ENCODE measurements at places on chromosomes 1 and 21.
A peak's percentile ranks its signal among the peaks of the same experiment; 100 is the strongest.

- no peak for DNase-seq
These were observed 63.6 kb downstream of the CDK18 start for GRCh38 chr1:205568135-205568468.

DNA sequence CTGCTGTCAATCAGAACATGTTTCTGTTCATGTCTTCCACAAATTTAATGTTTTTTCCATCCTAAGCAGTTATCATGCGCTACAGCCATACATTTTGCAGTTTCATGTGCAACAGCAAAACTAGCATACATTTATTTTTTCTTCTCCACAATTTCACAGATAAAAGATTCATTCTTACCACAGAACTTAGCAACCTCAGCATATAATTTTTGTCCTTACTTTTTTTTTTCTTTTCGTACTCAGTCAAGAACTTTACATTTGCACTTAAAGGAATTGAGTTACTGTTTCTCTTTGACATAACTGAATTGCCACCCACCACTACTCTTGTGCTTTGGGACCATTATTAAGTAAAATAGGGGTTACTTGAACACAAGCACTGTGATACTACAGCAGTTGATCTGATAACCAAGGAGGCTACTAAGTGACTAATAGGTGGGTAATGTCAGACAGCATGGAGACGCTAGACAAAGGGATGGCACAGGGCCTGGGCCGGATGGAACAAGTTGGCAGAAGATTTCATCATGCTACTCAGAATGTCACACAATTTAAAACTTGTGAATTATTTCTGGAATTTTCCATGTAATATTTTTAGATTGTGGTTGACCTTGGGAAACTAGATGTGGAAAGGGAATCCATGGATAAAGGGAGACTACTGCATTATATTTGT lies 50.2 kb upstream of the LHX8 start:
- no peak for DNase-seq

DNA sequence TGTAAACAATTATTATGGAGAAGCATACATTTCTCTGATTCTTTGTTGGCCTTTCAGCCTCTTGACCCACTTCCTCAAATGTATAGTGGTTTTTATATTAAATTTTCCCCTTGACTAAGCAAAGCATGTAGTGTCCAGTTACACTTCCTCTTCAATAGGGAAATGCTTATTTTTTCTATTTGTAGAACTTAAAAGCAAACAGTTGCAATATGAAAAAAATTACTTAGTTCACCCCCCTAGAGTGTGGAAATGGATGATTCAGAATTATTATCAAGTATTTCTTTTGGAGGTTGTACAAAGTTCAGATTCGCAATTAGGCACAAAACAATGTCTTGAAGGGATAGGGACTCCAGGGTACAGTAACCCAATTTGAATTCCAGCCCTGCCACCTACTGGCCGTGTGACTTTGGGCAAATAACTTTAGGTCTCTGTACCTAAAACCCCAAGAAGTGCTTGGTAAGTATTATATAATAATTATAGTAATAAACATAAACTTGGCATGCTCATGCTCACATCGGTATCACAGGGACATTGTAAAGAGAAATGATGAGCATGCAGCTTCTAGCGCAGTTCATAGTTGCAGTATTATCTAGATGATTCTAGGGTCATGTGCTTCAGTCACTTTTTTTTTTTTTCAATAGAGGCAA lies 28.6 kb upstream of the IFNGR2 start:
- DNase-seq = no peak

DNA sequence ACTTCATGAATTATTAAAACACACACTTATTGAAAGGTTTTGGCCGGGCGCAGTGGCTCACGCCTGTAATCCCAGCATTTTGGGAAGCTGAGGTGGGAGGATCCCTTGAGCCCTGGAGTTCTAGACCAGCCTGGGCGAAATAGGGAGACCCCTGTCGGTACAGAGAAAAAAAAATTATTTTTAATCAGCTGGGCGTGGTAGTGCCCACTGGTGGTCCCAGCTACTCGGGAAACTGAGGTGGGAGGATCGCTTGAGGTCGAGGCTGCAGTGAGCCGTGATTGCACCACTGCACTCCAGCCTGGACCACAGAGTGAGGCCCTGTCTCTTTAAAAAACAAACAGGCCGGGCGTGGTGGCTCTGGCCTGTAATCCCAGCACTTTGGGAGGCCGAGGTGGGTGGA lies 1.7 kb downstream of the GABPB2 start:
- DNase-seq = no peak

DNA sequence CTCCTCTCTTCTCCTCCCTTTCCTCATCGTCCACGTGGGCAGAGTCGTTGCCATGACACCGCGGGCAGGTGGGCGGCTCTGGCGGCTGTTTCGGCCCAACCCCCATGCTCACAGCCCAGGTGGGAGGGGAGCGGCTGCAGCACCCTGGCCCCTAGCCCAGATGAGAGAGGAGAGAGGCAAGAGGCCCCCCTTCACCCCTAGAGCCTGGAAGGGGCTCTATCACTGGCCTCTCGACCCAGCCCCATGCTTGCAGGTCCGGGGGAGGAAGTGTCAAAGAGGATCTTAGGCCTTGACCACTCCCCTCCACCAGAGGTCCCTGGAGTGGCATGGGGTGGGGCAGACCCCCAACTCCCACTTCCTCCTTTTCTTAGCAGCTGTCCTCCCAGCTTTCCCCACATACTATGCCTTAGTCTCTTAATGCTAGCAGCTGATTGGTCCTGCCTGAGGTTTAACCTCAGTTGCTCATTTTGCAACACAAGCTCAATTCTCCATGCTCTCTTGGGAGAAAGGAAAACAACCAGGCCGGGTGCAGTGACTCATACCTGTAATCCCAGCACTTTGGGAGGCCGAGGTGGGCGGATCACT lies 10.4 kb downstream of the DLGAP3 start:
- DNase-seq = no peak

DNA sequence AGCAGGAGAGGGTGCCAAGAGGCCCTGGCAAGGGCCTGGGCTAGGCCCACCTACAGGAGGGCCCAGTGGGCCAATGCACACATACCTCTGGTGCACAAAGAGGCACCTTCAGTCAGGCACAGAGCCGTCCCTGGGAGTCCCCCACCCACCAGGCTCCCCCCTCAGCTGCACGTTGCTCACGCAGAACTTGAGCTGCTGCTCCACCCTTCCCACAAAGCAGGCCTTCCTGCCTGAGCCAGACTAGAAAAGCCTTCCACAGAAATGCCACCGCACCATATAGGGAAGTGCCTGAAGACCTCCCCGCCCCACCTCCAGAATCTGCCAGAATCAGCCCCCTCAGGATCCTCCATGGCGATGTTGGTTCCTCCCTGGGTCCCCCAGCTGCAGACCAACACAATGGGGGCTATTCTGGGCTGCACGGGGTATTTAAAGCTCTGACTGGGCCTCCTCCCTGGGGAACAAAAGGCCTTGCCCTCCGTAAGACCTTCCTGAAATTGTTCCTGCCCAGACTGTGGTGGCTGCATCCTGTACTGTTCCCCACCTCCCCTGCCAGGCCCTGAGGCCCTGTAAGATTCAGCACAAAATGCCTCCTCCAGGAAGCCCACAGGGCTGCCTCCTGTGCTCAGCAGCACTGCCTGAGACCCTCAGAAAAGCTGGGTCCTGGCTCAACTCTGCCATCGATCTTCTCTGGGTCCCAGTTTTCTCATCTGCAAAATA lies 27.2 kb downstream of the HSPG2 start:
- DNase-seq = no peak

DNA sequence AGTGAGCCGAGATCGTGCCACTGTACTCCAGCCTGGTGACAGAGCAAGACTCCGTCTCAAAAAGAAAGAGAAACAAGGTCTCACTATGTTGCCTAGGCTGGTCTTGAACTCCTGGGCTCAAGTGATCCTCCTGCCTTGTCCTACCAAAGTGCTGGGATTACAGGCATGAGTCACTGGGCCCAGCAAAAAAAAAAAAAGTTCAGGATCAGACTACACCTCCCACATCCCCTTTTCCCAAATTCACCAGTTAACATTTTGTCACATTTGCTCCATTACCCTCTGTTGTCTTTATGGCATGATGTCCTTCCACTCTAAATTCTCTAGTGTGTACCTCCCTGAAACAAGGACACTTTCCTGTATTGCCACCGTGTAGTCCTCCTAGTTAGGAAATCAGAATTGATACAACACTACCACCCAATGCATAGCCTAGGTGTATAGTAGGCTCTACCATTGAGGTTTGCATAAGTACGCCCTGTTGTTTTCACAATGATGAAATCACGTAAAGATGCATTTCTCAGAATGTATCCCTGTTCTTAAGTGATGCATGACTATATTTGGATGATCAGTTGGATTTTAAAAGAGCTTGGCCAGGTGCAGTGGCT lies 10.7 kb downstream of the SPEN start:
- DNase-seq = no peak

DNA sequence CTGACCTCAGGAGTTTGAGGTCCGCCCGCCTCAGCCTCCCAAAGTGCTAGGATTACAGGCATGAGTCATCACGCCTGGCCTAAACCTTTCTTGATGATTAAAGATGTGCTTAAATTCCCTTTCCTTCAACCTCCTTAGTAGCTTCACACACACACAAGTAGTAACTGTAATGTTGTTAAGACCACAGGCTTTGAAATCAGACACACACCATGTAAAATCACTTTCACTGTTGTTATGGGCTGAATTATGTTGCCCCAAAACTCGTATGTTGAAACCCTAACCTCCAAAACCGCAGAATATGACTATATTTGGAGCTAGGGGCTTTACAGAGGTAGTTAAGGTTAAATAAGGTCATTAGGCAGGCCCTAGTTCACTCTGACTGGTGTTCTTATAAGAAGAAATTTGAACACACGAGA lies 180.2 kb downstream of the NR5A2 start:
- no peak for DNase-seq

DNA sequence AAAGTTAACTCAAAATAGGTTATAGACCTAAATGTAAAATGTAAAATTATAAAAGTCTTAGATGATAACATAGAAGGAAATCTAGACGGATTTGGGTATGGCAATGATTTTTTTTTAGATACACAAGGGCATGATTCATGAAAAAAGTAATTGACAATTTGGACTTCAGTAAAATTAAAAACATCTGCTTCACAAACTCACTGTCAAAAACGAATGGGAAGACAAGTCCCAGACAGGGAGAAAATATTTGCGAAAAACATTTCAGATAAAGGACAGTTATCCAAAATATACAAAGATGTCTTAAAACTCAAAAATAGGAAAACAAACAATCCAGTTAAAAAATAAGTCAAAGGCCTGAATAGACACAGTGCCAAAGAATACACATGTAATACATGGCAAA lies 9.7 kb upstream of the PTGS2 start:
- no peak for DNase-seq

DNA sequence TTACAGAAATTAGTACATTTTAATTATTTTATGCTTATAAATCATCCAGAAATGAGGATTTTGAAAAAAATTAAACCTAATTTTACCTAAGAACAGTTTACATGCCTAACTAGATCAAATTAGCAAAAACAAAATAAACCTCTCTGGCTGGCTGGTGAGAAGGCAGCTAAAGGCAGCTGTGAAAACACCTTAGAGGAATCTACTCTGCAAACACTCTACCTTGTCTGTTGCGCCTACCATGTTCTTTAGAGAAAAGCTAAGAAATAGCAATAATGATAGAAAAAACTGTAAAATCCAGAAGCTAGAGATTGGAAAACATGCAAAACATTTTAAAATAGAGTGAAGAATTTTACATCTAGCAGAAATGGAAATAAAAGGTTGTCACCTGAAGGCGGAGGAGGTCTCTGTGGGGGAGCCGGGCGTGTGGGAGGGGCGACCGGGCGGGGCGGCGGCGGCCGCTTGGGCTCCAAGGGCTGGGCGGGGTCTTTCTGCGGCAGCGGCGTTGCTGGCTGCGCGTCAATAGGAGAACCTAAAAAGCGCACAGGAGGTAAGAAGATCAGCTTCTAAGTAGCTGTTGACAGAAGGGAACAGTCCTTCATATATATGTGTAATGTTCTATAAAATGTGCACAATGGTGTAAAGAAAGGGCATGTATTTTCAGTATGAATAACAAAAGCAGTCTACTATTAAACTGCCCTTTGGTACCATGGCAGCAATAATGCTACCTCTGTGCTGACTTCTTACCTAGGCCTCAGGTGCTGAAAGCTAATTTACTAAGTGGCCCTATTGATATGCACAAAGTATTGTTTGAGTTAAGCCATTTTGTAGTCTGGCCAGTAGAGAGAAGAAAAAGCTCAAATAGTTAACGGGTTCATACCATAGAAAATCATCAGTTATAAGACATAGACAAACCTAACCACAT lies 33.3 kb upstream of the CFAP298 start:
- no peak for DNase-seq

GRCh38 chr1:167924102-167924501 lies 10.2 kb upstream of the ADCY10 start:
- DNase-seq = no peak

GRCh38 chr1:43552813-43553212 lies 22.1 kb downstream of the PTPRF start:
- no peak for DNase-seq

- DNase-seq = peak; percentile 40
These were observed 83.2 kb downstream of the TM2D1 start for GRCh38 chr1:61641578-61642336.

- DNase-seq = no peak
These were observed 853.4 kb downstream of the KCNT2 start for GRCh38 chr1:195754874-195755273.

- no peak for DNase-seq
These were observed 9.6 kb downstream of the TENT5C start for GRCh38 chr1:117615474-117615873.

- DNase-seq = no peak
These were observed 16.9 kb downstream of the ARHGEF11 start for GRCh38 chr1:157028674-157029073.

DNA sequence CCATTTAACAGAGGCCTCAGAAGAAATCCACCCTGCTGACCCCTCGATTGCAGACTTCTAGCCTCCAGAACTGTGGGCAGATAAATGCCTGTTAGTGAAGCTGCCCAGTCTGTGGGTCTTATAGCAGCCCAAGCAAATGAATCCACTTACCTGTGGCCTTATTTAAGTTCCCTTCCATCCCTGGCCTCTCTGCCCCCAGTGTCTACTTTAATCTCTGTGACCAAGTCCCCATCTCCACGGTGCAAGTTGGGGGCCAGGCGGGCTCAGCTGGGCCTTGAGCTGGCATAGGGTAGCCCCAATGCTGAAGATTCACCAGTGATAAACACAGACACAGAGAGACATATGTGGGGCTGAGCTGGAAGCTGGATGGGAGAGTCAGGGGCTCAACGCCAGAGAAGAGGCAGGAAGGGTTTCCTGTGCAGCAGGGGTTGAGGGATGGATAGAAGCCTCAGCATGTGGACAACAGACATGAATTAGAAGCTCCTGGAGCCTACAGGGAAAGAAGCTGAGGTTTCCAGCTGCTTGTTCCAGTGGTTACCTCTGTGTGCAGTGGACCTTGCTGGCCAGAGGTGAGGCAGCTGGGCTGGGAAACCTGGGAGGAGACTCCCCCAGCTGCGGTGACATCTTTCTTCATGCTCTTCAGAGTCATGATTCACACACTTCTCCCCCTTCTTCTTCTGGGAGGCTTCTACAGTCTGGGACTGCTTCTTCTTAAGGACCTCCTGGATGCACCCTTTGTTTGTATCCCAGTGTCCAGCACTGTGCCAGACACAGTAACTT lies 13.4 kb upstream of the B3GALT5 start:
- DNase-seq = no peak

- no peak for DNase-seq
These were observed 424.9 kb downstream of the ADGRL2 start for GRCh38 chr1:82225421-82226185.

GRCh38 chr1:85133565-85134159 lies 67.2 kb downstream of the SYDE2 start:
- no peak for DNase-seq

Measured in left renal cortex interstitium (tissue), 4 donors.